ENCODE measurements at places on chromosomes 4 and X.

DNA sequence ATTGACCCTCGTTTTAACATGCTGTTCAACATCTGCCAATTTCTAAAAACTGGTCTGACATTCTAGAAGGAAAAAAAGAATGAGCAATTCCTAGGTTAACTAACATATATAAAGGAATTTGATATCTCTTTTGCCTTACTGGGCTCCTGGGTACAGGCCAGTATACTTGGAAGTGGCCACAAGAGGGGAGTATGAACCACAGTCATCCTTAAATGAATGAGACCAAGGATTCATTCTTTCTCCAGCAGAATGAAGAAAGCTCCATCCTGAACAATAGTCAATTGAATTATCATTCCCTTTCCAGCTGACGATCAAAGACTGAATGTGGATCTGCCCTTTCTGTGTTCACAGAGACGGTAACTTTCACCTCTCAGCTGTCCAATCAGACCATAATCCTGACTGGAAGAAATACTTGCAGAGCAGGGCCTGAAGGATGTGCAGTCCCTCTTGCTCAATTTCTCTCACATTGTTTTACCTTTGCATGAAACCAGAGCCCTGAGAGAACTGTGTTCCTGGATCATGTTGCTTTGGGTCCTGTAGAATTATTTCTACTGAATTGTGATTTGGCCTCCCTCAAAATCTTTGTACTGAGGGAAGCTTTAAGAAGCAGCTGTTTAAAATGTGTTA, 14.8 kb upstream of the SPARCL1 start:
- peak; percentile 15 for DNase-seq

- no peak for DNase-seq
Measured at GRCh38 chr4:1253831-1254230, 4.9 kb upstream of the CTBP1 start.

- DNase-seq: no peak
Measured at GRCh38 chrX:150119323-150119722, 181.0 kb upstream of the EOLA2 start.

DNA sequence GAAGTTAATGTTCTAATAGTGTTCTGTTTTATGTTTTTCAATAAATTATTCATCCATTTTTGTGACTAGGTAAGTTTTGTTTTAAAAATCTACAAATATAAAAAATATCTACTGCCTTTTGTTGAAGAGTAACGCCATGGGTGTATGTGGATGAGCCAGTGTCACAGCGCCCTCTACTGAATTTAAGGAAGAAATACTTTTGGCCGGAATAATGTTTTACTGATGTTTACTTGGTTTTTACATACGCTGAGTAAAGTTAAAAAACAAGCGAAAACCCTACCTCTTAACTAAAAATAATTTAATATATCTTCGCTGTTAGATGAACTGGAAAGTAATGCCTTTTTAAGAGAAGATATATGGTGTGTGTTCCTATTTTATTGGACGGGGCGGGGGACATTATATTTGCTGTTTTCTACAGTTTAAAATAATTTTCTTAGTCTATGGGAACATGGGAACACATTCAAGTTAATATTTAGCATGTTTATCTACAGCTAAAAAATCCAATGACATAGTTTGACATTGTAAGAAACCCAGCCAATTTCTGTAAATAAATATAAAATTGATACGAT, 86.1 kb downstream of the CPE start:
- DNase-seq: no peak

DNA sequence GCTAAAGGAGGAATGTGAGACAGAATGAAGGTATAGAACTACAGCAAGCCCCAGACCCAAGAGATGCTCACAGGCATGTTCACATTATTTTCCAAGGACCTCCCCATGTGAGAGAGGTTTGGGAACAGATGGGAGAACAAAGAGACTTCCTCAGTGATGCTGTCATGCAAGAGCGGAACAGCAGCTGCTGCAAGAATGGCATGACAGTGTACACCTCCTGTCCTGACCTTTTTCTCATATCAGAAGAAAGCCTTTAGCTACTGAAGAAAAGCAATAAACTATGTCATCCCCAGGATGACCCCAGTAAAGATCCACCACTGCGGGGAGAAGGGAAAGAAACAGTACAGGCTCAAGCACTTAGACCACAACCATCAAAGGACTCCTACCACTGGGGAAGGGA, 7.2 kb downstream of the PRDM5 start:
- no peak for DNase-seq

DNA sequence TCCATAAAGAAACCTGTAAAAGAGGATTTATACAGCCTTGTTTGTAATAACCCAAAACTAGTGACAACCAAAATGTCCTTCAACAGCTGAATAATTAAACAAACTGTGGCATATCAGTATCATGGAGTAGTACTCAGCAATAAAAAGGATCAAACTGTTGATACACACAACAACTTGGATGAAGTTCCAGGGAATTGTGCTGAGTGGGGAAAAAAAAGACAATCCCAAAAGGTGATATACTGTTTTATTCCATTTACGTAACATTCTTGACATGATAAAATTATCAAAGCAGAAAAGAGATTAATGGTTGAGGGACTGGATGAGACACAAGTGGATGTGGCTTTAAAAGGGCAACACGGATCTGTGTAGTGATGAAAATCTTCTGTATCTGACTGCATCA, 7.8 kb downstream of the CLIC2 start:
- DNase-seq: no peak

DNA sequence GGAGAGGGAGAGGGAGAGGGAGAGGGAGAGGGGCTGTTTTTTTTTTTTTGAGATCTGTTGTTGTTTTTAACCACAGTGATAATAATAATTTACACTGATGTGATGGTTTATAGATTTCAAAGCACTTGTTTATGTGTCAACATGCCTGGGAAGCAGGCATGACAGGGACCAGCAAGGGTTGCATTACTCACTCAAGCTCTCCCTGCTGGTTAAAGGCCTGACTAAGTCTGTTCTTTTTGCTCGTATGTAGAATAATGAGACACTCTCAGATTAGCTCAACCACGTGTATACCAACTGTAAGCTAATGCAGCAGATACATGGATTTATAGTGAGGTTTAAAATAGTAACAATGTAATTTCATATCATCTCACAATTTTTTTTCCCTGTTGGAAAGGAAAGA, 134.6 kb upstream of the BOD1L1 start:
- no peak for DNase-seq

DNA sequence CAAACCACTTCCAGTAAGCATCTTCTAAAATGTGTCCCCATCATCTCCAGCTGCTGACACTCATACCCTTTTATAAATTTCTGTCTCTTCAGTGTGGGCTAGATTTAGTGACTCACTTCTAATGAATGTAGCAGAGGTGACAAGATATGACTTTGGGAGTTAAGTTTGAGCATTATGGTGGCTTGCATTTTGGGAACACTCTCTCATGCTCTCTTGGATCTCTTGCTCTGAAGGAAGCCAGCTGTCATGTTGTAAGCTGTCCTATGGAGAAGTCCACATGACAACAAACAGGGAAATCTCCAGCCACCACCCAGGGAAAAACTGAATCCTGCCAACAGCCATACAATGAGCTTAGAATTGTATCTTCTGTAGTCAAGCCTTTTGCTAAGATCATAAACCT, 691.3 kb upstream of the PCDH7 start:
- DNase-seq: no peak

- no peak for DNase-seq
Measured at GRCh38 chr4:41881981-41882624, 53.1 kb upstream of the TMEM33 start.

DNA sequence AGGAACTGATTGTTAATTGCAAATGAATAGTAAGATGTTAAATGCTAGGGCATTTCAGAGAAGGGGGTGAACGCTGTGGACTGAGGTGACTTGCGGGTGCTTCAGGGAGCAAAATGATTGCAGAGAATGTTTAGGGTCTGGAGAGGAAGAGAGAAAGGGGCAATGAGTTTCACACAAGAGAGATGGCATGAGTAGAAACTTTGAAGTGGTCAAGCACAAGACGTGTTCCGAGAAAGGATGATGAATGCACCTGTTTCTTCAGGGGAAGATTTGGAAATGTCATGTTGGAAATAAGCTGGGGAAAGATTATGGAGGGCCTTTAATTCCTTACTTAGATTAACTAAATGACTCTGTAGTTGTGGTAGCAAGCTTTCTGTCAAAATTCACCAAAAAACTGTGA, 43.4 kb downstream of the DTHD1 start:
- DNase-seq: no peak
